ENCODE measurements at places on chromosomes 6 and 20.

DNA sequence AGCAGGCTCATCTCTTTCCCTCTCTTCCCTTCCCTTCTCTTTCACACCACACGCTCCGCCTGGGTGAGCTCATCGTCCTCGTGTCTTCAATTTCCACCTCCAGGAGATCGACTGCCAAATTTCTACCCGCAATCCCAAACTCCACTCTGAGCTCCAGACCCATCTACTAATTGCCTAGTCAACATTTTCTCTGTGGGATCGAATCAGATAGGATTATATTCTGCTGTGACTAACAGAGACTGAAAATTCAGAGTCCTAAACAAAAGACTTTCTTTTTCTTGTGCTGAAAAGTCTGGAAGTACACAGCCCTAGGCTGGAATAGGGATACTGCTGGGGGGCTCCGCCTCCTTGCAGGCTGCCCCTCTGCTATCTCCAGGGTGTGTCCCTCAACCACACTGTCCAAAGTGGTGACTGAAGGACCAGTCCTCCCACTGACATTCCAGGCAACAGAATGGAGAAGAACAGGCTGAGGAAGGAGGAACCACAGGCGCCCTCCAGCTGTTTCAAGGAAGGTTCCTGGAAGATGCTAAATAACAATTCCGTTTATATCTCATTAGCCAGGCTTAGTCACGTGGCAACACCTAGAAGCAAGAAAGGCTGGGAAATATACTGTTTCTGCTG lies 5.0 kb upstream of the HSPA12B start:
- no peak for DNase-seq

DNA sequence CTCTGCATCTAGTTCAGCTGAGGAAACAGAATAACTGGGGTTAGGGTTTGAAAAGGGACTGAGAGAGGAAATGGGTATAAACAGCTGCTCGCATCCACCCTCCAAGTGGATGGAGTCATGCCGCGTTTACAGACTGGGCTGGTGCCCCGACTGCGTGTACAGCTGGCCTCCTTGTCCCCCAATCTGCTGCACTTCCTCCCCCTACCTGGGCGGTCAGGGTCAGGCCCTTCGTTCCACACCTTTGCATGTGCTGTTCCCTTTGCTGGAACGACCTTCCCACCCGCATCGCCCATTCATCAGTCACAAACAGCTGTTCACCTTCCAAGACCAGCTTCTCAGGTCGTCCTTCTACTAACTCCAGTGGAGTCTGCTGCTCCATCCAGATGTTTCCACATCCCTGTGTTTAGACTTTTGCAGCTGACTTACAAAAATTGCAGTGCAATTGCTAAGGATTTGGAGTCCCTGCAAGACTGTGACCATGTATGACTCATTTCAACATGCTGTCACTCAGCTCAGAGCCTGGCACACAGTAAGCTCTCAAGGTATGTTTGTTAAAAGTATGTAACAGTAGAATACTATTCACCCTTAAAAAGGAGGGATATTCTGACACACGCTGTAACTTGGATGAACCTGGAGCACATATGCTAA lies 129.3 kb downstream of the DTNBP1 start:
- no peak for DNase-seq

DNA sequence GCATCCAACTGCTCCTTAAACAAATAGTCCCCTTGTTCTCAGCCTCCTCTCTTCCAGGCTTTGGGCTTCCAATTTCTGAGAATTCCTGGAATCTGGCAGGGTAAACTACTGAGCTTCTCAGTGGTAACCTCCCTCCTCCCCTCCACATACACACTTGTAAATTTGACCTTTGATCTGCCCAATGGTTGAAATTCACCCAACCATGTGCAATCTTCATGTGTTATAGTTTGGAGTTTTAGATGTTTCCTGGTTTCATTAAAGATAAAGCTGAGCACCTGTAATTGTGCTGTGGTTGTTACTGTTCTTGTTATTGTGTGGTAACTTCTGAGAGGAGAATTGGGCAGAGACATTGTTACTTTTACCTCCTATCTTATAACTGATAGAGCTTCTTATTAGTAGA lies 328.4 kb downstream of the TPBG start:
- DNase-seq: no peak

DNA sequence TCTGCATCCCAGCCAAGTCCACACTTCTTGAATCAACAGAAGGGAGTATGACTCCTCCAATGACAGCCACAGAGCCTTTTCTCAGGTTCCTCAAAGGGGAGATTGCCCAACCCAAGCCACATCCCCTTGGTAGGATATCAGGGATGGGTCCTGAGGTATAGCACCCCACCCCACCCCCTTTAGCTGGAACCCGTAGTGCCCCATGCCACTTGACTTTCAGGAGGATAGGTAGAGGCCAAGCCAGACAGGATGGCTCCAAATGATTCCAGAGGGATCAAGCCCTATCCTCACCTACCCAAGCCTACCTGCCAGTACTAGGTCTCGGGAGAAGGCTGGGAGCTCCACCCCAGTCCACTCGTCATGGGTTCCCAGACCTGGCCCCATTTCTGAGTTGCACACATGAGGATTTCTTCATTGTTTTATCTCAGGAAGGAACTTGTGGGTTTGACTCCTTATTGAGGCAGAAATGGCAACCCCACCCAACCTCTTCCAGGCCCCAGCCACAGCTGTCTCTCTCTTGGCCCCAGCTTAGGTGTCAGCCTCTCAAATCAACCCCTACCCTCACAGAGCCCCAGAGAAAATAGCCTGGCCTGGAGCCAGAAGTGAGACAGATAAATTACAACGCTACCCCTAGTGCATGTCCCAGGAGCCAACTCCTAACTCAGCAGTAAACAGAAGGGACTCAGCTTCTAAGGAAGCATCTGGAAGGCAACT lies 3.6 kb downstream of the CCND3 start:
- no peak for DNase-seq

DNA sequence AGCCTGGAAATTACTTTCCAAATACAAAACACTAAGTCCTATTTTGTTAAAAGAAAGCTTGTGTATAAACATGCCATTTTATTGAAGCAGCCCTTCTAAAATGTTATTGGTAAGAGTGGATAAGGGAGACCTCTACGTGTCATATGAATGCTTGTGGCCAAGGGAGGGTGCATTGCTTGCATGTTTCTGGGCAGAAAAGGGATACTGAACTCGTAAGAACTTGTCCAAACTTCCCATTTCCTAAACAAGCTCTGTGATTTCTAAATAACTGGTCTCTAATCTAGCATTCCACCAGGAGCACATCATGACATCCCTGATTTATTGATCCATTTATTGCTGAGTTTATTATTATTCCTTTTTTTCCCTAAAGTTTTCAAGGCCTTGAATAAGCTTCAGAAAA lies 474.1 kb downstream of the CD109 start:
- DNase-seq: no peak

DNA sequence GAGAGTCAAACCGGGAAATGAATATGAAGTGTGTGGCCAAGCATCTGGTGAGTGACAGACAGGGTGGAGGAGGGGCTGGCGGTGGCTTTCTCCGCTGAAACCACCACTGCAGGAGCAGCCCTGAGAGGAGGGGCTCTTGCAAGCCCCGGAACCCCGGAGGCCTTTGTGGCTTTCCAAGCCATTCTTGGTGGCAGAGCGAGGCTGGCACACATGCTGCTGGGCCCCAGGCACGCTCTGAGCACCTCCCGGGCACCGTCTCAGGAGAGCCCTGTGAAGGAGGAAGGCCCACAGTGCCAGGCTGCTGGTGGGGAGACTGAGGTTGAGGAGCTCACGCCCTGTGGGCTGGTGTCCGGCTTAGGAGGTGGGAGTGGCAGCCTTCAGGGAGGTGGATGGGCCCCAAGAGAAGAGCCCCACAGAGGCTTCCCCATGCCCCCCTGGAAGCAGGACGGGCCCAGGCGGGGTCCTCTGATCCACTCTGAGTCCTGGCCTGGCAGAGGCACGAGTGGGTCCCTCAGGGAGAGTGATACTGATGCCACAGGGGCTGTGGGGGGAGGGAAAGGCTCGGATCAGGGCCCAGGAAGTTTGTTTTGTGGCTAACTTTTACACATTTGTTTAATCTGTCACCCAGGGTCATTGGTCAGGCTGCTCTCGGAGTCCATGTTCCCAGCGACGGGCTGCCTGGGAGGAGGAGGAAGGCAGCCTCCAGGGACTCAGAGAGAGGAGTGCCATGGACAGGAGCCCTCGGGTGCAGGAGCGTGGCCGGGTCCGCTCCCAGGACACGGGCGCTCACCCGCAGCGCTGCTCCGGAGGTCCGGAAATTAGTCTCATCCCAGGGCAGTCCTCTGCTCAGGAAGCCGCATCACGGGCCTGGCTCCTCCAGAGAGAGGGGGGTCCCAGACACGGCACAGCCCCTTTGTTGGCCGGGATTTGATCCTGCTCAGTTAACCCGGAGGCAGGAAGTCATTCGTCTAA lies 170.7 kb downstream of the ERMARD start:
- peak; percentile 9 for DNase-seq

DNA sequence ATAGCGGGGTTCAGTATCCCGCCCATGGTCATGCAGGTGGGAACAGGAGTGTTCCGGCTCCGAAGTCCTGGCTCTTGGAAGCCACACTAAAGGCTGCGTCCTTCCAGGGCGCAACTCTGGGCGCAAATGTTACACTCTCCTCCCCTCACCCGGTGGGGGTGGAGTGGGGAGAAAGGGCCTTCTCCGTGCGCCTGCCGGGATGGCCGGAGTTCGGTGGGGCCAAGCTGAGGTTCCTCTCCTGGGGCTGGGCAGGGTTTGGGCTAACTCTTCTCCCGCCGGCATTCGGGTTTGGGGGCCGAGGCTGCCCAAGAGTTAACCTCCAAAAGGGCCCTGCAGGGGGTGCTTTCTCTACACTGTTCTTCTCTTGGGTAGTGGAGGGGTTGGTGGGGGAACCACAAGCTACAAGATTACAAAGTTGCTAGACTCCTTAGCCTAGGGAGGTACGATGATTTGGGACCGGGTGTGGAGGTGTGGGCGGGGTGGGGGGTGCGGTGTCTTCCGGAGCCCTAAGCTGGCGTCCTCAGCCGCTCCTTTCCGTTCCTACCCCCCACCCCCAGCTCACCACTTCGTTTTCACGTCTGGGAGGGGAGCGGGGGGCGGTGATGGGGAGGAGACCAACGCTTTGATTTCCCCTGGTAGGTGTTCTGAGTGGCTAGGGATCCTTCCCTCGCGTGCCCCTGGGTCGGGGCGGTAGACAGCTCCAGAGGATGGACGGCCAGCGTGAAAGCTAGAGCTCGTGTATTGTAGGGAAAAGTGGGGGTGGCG lies 12.3 kb downstream of the NRN1 start:
- DNase-seq: no peak

DNA sequence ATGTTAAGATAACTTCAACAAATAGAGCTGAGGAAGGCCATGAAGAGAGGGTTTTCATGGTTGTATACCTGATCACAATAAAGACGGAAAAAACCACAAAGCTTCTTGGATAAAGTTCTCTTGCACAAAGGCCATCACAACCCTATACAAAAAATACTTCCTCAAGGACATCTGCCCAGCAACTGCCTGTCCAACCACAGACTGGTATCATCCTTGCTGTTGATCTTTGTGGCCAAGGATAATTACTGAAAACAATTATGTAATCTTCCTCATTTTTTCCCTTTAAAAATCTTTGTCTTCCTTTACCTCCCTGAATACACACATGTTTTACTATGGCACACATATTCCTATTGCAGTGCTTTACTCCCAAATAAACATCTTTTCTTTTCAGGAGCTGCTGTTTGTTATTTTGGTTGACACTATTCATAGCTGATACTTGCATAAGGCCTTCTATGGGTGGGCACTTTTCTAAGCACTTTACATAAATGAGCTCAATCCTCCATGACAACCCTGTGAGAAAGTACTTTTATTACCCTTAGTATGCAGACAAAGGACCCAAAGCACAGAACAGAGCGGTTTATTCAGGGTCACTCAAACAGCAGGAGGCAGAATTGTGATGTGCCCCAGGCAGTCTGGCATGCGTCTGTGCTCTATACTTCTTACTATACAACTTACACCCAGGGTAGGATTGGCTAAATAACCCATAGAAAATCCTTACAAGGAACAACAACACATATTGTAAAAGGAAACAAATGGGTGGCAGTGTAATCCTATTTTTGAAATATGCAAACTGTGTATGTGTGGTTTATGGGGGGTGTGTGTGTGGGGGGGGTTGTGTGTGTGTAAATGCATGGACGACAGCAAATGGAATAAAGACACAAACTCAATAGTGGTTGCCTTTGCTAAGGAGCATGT lies 35.1 kb downstream of the SNRNP48 start:
- no peak for DNase-seq

- DNase-seq: no peak
Measured at GRCh38 chr20:6502219-6502618, 265.3 kb upstream of the BMP2 start.

- DNase-seq: no peak
Measured at GRCh38 chr6:144953552-144954240, 668.6 kb downstream of the UTRN start.

GRCh38 chr6:88840796-88841539 lies 122.5 kb downstream of the RNGTT start:
- no peak for DNase-seq

DNA sequence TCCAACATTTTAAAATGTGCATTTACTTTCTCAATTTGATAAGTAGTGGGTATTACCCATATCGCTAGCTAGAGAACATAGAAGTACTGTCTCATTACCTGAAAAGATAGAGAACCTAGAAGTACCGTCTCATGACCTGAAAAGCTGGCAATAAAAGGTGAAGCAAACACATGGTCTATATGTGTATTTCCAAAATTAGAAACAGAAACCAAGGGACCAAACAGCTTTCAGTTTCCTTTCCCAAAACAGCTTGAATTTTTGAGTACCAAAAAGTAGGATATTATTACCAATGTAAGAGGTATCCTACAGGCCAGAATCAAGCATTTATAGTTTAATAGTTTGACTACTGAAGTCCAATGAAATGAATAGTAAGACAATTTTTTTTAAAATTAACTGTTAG lies 77.2 kb downstream of the KIF13A start:
- no peak for DNase-seq

DNA sequence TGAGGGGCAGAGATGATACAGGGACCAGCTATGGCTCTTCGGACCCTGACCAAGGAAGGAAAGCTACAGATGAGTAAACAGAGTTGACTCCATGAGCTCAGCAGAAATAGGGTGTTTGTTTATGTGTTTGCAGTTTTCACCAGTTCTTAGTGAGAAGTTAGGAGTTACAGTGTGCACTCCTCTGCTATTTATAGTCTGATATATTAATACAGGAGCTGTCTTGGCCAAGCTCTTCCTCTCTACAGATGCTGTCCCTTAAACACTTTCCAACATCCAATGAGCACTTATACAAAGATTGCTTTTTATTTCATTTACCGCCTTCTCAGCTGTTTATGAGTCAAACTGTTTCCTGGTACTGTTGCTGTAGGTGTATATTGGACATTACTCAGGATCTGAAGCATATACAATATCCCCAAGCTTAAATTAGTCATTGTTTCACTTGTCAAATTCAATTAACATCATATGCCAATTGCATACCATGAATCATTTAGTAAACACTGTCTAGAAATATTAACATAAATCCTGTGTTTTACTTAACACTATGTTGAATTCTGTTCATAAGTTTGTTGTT lies 618.0 kb downstream of the PRKN start:
- DNase-seq: no peak

DNA sequence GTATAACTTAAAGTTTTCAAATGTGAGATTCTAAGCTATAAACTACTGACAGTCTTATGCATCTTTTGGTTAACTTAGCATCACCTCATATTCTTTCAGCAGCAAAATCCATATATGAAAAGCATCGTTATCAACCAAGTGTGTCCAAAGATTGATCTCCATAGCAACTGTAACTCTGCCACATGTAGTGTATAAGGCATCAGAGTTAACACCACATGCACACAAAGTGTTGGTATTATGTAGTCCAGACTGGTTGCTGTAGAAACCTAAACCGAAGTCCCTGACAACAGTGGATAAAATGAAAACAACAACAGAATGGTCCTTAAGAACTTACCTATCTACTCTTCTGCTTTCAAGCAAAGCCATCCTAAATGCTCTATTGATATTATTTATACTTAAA lies 39.6 kb downstream of the PDSS2 start:
- DNase-seq: no peak

- no peak for DNase-seq
Measured at GRCh38 chr6:3235486-3235885, 8.0 kb upstream of the TUBB2B start.

Data from stimulated activated CD4-positive, alpha-beta T cell treated with anti-CD3 and anti-CD28 coated beads, TNF-alpha, amount 100 ng/mL, for 48 hours (primary cell).